ENCODE measurements at places on chromosomes 11 and 22.

- no peak for DNase-seq
Measured at GRCh38 chr22:50118557-50119168, 28.9 kb downstream of the MOV10L1 start.

DNA sequence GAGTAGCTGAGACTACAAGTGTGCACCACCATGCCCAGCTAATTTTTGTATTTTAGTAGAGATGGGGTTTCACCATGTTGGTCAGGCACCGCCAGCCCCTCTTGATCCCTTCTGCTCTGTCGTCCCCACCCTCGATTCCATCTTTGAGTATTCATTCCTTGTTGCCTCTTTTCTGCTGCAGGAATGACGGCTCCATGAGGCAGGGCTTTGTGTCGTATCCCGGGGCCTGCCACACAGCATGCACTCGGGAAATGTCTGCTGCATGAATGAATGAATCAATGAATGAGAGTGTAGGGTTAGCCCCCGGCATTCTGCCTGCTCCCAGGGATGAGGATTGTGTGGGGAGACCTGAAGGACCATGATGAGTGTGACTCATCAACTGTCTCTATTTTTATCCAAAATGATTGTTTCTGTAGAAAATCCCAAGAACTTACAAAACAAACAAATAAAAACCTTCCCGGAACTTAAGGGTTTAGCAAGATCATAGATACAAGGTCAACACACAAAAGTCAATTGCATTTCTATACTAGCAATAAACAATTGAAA, 54.6 kb upstream of the SLC22A12 start:
- DNase-seq = no peak

GRCh38 chr22:48888466-48889208, 939.0 kb downstream of the BRD1 start:
- DNase-seq = no peak

DNA sequence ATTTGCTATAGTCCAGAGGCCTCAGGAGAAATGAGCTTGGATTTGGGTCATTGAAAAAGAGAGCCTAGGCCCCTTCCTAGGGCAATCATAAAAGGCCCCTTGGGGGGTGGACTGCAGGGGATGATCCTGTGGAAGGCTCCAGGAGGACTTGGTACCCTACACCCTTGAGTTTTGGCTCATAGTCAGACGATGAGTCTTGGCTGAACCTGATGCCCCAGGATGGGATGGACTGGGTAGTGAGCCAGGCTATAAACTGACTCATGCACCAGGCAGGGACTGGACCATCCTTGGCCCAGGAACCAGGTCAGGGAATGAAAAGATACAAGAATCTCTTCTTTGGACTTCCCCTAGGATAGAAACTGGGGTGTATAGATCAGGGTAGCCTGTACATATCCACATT, 54.2 kb downstream of the NAV2 start:
- DNase-seq = no peak

GRCh38 chr11:27971171-27971570, 136.8 kb downstream of the KIF18A start:
- DNase-seq = no peak

- no peak for DNase-seq
Measured at GRCh38 chr11:30422447-30423278, 99.8 kb downstream of the ARL14EP start.

GRCh38 chr11:47716692-47717091, 1.5 kb upstream of the AGBL2 start:
- no peak for DNase-seq

DNA sequence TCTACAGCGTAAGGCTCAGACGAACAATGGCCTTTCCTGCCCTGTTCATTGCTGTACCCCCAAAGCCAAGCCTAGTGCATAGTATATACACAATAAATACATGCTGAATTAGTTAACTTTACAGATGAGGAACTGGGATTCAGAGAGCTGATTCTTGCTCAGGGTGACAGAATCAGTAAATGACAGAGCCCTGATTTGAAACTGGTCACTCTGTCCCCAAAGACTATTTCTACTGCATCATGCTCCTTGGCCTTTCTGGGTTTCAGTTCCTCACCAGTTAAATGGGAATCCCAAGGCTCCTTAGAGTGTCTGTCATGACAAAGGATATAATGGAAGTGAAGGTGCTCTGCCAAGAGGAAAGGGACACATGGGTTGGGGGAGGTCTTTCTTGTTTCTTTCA, 50.5 kb upstream of the TSKU start:
- no peak for DNase-seq

DNA sequence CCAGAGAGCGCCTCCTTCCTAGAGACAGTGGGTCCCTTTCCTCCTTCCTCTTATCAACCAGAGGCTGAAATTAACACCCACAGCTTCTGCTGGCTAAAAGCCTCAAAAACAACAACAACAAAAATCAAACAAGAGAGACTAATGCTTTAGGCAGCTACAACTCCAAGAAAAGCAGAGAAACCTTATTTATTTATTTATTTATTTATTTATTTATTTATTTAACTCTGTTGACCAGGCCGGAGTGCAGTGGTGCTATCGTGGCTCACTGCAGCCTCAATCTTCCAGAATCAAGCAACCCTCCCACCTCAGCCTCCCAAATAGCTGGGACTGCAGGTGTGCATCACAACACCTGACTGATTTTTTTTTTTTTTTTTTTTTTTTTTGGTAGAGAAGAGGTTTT, 2.6 kb upstream of the B3GNT6 start:
- no peak for DNase-seq

- no peak for DNase-seq
Measured at GRCh38 chr22:29310863-29311339, 4.5 kb downstream of the GAS2L1 start.

DNA sequence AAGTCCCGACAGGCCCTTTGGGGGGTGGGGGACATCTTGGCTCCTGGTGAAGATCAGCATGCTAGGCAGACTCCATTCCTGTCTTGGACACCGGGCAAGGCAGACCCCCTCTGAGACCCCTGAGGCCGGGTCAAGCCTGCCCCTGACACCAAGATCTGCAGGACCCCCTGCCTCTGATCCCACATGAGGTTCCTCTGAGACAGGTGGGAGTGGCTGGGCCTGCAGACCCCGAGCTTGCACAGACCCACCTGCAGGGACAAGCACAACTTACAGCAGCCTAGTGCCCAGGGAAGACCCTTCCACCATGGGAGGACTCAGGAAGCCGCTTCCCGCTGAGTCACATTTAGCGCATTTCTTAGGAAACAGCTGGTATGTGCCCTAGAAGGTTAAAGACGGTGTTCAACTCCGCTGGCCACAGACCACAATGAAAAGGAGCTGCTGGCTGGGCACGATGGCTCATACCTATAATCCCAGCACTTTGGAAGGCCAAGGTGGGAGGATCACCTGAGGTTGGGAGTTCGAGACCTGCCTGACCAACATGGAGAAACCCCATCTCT, 15.5 kb downstream of the ARVCF start:
- DNase-seq = no peak

GRCh38 chr22:25939384-25939783, 197.4 kb downstream of the MYO18B start:
- DNase-seq = no peak

DNA sequence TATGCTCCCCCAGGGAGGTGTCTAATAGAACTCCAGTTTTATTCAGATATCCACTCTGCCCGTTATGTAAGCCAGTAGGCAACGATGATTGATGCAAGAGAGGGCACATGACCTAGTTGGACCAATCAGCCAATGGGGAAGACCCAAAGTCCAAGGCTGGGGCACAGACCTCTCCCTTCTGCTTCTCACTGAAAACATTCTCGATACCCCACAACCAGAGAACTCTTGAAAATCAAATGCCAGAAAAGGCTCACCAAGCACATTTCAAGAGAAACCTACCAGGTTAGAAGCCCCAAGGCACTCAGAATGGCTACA, 7.4 kb downstream of the HIRA start:
- DNase-seq = no peak

DNA sequence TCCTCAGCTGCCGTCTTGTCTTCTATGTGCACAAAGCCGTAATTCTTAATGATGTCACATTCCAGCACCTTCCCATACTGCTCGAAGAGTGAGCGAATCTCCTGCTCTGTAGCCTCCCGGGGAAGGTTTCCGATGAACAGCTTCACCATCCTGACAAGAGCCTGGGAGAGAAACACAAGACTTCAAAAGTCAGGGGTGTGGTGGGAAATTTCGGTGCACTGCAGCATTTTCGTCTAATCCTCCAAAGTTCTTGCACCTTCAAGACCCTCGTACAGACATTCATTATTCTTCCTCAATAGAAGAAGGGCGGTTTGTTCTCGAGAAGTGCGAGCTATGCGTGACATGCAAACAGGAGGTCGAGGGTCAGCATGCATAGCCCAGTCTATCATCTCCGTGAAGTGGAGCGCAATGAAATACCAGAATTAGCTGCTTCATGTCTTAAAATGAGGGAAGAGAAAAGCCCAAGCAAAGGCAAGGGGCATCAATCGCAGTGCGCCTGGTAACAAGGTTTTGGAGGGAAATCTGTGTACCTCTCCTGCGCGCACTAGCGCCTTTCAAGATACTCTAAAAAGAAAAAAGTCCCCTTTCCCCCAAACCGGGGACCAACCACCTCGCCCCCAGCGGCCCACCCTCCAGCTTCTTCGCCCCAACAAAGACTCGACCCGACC, 622 bp downstream of the RBM4B start:
- no peak for DNase-seq

All from stimulated activated CD8-positive, alpha-beta memory T cell treated with anti-CD3 and anti-CD28 coated beads, Interleukin-12 subunit alpha, Interleukin-12 subunit beta, amount 100 ng/mL, for 1 hour (primary cell).